ENCODE measurements at places on chromosomes 4 and X.
A peak's percentile ranks its signal among the peaks of the same experiment; 100 is the strongest.

GRCh38 chrX:24703185-24703494 is 9.4 kb downstream of the POLA1 start:
- no peak for DNase-seq

DNA sequence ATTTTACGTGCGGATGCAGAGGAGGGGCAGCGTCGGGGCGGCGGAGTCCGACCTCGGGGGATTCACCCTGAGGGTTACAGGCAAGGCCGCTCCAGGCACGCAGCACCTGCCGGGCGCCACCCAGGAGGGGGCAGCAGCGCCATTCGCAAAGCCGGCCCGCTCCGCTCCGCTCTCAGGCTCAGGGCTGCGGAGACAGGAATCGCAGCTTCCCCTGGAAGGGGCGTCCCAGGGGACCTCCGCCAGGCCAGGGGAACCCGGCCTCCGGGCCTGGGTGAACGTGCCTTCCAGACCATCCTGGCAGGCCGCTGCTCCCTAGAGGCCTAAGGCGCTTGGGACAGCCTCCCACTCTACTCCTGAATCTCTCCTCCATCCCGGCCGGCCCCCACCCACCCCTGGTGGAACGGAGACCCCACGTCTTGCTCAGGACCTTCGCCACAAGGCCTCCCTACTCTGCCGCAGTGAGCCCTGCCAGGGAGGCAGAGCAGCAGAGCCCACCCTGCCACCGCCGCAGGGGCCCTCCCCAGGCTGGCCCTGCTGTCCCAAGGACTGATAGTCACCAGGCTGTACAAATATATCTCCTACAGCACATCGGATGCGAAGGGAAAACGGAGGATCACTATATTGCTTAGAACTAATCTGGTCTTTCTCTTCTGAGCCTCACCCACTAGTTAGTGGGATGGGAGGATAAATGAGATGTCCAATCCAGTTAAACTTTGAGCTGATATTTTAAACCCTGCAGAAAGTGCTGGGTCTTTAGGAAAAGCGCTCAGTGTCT is 115.0 kb downstream of the SMIM20 start:
- DNase-seq, result no peak

DNA sequence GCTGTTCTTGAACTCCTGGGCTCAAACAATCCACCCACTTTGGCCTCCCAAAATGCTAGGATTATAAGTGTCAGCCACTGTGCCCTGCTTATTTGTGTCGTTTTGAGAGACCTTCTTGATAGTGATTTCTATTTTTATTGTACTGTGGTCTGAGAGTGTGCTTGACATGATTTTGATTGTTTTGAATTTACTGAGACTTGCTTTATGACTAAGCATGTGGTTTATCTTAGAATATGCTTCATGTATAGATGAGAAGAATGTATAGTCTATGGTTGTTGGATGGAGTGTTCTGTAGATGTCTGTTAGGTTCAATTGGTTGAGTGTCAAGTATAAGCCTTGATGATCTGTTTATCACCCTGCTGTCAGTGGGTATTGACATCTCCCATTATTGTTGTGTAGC is 789.3 kb downstream of the IL1RAPL1 start:
- no peak for DNase-seq

DNA sequence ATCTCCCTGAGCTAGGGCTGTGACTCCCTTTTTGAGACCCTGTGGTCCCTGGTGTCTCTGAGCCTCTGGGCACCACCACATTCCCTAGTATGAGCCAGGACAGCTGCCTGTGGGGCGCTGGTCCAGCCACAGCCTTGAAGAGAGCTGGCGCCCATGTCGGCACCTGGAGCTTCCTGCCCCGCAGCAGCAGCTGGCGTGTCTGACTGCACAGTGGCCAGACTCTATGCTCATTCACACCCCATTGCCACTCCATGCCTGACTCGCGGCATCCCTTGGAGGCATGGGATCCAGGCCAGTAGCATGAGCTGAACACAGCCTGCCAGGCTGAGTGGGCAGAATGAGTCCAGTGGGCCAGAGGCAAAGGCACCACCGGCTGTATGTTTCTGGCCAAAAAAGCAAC is 8.3 kb upstream of the SPP1 start:
- DNase-seq, result no peak

- DNase-seq, result no peak
Observed at GRCh38 chrX:21373637-21374162, 518 bp upstream of the CNKSR2 start.

DNA sequence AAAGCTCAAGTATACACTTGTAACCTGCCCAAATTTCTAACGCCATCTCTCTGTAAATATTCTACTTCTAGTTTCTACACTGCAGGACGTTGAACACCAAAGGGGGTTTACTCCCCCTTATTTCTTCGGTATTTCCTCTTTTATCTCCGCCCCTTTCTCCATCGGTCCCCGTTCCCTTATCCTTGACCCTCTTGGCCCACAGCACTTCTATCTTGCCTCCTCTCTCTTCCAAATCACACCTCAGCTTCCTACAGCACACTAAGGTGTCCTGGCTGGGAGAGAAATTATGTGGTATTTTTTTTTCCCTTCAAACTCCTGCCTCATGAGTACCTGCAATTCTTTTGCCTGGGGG is 715 bp downstream of the ZMAT1 start:
- DNase-seq, result no peak

- DNase-seq, result peak; percentile 69
Observed at GRCh38 chr4:38069271-38069760, 109.1 kb downstream of the PTTG2 start.

GRCh38 chr4:104425948-104426347 is 68.7 kb downstream of the CXXC4 start:
- DNase-seq, result no peak

GRCh38 chr4:147860960-147861359 is 129.1 kb downstream of the ARHGAP10 start:
- no peak for DNase-seq

GRCh38 chrX:10685923-10686595 is 65.7 kb upstream of the MID1 start:
- DNase-seq, result no peak

DNA sequence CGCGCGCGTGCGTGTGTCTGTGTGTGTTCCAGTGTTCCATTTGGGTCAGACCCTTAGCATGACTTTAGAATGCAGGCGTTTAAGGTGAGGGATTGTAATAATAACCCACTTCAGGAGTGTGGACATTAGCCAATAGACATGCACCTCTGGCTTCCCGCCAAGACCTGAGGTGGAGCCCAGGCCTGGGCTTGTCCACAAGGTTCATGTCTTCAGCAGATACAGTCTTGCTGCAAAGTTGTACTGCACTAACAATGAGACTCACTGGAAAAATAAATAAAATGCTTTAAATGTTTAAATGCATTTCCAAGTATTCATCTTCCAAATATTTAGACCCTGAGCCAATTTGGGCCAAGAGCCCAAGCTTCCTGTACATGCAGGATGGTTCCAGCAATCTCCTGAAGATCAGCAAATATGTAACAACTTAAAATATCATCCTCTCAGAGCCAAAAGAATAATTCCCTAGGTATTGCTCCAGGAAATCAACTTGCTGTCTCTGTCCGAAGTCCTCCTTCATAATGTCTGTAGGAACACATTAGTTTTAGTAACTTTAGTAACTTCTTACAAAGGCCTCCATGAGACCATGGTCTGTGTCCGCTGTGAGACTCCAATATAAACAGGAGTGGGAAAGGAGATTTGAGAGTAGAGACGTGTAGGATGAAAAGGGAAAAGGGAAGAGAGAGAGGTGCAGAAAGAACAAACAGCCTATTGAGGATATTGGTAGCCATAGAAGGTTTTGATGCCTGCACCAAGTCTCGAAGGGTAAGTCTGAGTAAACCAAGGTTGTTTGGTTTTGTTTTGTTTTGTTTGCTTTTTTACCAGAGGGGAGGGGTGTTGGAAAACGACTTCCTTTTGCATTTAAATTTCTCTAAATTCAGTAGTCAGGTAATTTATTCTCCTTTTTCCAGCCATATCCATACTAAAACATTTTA is 98.5 kb upstream of the KLF3 start:
- DNase-seq, result no peak

- no peak for DNase-seq
Observed at GRCh38 chrX:18252644-18253359, 32.1 kb upstream of the BEND2 start.

DNA sequence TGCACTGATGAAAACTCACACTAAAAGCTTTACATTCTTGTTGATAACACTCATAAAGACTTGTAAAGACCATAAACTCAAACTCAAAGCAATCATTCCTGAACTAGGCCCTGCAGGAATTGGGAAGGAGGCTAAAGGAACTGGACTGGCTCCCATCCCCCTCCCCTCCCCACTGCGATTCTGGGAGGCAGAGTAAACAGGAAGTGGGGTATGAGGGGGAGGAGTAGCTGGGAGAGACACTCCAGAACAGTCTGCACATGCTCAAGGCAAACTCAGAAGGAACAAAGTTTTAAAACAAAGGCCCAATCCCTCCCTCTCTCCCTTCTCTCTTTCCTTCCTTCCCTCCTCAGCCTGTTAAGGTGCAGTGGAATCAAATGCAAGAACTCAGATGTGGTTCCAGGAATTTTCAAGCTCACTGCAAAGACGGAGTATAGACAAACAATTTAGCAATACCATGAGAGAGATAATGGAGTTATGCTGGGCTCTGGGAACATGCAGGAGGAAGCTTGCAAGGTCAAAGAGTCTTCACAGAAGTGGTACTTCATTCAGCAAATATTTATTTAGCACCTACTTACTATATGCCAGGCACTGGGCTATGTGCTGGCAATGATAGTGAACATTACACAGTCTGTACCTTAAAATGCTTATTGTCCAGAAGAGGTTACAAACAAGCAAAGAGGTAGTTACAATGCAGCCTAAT is 15.9 kb downstream of the MID1IP1 start:
- no peak for DNase-seq

DNA sequence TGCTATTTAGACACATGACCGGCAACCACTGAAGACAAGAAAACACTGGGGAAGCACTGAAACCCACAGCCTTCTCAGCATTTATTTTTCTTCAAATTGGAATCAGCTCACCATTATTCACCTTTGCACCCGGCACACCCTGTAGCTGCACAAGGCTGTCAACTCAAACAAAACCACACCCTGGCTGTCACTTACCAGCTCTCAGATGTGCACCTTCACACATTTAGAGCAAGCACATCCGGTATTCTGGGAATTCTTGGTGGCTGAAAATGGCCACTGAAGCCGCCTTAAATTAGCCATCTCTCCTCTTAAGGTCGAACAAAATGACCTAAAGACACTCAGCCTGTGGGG is 5.9 kb downstream of the ZFYVE28 start:
- no peak for DNase-seq

GRCh38 chr4:95601356-95601755 is 52.6 kb upstream of the UNC5C start:
- DNase-seq, result no peak

GRCh38 chrX:132751063-132751690 is 207.3 kb downstream of the HS6ST2 start:
- no peak for DNase-seq

Data from left renal cortex interstitium (tissue), 4 donors.